ENCODE measurements at places on chromosomes 7 and 10.

- no peak for DNase-seq
These were observed 34.2 kb upstream of the TCF7L2 start for GRCh38 chr10:112915590-112916572.

DNA sequence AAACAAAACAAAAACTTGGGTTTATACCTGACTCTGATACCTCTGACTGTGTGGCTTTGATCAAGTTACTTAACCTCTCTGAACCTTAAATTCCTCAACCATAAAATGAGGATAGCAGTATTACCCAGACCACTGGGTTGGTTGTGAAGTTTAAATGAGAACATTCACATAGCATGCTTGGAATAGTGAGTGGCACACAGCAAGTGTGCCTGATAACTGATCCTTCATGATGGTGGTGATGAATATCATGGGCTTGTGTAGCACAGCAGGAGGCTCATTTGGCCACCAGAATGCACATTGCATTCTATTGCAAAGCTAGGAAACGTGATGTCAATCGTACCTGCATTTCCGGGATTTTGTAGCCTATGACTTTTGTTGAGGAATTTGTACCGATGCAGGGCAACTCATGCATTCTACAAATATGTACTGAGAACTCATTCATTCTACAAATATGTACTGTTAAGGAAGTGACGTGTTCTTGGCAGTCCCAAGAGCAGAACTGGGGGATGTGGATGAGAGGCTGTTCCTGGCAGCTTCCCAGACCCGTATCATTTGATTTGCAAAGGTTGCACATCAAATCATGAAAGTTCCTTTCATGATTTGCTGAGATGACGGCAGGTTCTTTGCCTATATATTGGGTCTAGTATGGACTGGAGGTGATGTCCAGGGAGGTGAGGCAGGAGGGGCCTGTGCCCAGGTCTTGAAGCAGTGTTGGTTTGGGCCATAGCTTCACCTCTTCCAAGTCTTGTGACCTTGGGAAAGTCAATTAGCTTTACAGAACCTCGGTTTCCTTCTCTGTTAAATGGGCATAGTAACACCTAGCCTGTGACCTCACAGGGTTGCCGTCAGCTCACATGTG lies 94.6 kb upstream of the SMNDC1 start:
- no peak for DNase-seq

DNA sequence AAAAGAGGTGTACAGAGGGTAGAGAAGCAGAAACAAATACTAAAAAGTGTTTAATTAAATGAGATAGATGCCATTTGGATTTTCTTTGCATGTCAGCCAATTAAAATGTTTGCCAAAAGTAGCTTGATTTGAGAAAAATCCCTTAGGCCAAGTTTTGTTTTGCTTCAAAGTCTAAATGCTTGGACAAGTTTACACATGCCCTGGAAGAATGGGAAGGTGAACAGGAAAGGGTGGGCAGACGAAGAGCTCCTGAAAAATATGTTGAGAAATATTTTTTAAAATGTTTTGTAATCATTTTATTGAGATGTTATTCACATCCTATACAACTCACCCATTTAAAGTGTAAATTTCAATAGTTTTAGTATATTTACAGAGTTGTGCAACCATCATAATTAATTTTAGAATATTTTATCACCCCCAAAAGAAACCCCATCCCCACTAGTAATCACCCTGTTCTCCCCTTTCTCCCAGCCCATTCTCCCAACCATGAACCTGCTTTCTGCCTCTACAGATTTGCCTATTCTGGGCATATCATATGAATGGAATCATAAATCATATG lies 98.5 kb upstream of the ANK3 start:
- no peak for DNase-seq

DNA sequence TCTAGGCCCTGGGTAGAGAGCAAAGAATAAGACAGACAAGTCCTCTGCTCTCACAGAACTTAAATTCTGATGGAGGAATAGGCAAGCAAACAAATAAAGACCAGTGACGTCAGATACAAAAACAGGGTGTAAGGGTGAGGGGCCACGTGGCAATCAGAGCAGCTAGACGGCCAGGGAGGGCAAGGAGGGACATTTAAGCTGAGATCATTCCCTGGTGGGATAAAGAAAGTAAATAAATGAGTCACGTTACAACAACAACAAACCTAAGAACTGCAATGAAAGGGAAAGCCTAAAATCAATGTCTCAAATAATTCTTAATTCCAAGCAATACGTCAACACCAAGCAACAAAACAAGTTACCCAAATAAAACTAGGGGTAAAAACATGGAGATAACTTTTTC lies 21.8 kb downstream of the STN1 start:
- no peak for DNase-seq

DNA sequence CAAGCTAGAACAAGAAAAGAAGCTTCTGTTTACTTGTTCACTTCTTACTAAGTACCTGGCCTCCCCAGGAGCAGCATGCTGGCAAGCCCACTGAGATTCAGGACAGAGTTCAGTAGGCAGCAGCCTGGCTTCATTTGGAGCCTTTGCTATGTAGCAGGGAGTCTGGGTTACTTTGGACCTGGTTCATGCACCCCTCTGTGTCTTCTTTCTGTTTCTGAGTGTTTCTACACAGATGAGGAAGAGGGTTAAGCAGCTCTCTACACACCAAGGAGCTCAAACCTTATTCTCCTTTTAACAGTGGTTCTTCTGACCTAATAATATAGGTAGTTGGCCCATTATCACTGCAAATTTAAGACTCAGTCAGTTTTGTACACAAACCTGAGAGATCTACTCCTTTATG lies 152.9 kb downstream of the ARID5B start:
- peak; percentile 58 for DNase-seq

DNA sequence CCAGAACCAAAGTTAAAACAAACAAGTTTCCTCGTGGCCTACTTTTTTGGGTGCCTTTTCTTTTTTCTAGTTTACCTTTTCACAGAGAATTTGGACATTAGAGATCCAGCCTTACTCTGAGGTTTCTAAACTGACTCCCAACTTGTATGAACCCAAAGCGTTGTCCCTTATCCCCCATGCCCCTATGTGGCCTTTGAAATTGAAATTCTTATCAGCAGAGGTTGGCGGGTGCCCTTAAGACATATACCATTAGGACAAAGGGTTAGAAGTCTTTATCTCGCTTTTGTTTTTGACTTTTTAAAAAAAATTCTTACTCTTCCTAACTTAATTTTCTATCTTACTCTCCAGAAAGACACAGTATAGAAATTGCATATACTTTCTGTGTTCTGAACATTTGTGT lies 76.3 kb upstream of the C7orf33 start:
- DNase-seq, result no peak

GRCh38 chr7:30181736-30182522 lies 47.1 kb downstream of the MTURN start:
- DNase-seq, result no peak

GRCh38 chr7:36986948-36987724 lies 262.8 kb upstream of the AOAH start:
- DNase-seq, result peak; percentile 61
